ENCODE measurements at places on chromosomes 2 and 18.

GRCh38 chr2:112645310-112646101 is at the start of gene SLC20A1:
TSS of gene SLC20A1 (plus strand) at chr2:112645939. CDS start at chr2:112646829, 890 bp downstream.
- DNase-seq = peak; percentile 100

GRCh38 chr2:183209395-183210028 is 85.3 kb downstream of the NUP35 start:
- no peak for DNase-seq

- no peak for DNase-seq
Observed at GRCh38 chr2:226720948-226721347, 78.7 kb downstream of the IRS1 start.

GRCh38 chr2:26184121-26184520 is 11.2 kb downstream of the GAREM2 start:
- no peak for DNase-seq

DNA sequence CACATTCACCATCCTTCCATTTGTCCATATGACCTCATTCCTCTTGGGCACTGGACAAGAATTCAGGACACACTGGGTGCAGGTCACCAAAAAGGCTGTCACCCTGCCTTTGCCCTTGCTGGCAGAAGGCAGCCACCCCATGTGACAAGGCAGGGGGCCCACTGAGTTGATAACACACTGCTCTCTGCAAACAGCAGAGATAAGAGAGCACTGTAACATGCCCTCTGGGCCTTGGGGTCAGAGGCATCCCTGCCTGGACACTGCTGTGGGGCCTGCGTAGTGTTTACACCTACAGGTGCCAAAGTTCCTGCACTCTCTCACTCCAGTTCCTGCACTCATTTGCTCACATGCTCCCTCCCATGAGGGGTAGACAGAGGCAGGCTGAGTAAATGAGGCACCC is 344.7 kb upstream of the TCF4 start:
- no peak for DNase-seq

- DNase-seq = no peak
Observed at GRCh38 chr2:100236166-100236565, 86.1 kb downstream of the LONRF2 start.

DNA sequence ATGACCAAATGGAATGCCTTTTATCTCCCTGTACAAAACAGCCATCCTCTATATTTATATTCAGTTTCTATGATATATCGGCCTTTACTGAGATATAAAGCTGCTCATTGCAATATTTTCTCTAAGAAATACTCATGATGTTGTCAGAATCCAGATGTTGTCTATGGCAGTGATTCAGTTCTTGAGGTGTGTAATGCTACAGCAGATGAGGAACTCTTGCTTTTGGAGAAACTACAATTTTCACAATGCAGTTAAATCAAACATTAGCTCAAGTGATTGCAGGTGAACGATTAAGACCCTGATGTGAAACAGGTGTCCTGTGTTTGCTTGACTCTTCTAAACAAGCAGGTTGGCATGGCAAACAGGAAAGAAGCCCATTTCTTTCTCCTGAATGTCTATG is 256.2 kb upstream of the CDH20 start:
- no peak for DNase-seq

DNA sequence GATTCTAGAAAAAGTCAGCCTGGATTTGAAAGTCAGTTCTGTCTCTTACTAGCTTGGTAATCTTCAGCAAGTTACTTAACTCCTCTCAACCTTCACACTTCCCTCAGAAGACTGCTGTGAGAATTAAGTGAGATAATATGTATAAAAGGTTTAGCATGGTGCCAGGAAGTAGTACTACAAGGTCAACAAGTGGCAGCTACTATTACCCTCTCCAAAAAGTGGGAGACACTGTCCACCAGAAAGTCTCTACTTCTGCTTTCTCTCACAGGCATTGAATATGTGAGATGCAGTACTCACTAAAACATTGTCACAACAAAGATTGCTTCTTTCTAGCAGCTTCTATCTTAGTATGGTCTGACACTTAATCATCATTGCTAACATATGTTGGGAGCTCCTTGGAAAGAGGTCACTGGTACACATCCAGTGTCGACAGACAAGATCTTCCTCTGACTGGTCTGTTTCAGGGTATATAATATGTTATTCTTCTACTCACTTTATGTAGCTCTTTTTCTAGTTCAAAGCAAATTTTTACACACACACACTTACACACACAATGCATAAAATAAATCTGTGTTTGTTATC is 47.9 kb downstream of the DOCK10 start:
- no peak for DNase-seq

DNA sequence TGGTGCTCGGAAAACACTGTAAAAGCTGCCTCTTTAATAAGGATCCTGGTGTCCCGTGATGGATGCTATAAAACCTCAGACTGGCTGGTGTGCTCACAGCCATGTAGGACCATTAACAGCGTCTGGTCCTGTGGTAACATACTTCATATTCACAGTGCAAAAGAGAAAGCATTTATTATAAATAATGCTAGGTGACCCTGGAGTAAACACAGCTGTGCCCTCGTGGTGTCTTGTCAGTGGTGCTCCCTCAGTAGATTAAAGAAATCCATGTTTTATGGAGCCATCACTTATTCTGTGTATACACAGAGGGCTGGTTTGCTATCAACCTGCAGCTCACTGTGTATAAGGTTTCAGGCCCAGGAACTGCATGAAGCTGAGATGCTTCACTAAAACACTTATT is 106.9 kb downstream of the CDK15 start:
- DNase-seq = no peak

DNA sequence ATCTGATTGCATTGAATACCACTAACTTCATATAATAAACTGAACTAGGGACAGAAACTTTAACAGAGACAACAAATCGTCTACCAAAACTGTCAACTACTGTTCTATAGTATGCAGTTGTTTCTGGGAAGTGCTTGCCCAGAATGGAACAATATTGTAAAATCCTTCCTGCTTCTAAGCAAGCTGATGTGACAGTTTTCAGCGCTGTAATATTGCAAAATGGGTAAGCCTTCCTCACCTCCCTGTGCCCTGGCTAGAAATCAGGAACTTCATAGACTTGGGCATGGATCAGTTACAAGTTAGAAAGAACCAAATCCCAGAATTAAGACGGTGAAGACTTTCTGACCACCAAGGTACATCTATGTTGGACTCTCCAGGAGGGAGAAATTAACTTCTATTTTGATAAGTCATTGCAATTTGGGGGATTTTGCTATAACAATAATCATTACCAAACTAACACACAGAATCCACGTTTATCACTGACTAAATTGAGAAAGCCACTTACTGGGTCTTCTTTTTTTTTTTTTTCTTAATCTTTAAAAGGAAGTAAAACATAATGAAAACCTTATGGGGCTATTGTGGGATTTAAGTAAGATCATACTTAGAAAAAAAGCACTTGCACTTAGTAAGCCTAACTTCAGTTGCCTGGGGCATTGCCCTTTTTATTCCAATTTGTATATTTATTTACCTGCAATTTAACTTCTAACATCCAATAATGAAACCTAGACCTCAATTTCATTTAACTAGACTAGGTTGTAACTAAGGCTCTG is 261.5 kb downstream of the TRIB2 start:
- DNase-seq = no peak

DNA sequence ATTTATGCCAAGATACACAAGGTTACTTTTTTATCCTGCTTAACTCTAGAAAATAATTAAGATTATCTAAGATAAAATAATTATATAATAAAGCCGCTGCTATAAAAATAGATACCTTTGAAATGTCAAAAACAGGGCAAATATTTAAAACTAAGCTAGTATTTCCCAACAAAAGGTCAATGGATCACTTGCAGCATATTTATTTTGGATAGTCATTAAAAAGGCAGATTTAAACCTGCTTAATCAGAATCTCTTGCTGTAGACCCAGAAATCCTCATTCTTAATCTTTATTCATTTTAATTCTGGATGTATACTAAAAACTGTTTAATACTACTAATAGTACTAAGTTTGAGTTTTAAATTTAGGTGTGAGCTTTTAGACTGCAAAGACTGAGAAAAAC is 139.0 kb upstream of the CWC22 start:
- no peak for DNase-seq

GRCh38 chr2:134260713-134261112 is 6.8 kb downstream of the MGAT5 start:
- no peak for DNase-seq

DNA sequence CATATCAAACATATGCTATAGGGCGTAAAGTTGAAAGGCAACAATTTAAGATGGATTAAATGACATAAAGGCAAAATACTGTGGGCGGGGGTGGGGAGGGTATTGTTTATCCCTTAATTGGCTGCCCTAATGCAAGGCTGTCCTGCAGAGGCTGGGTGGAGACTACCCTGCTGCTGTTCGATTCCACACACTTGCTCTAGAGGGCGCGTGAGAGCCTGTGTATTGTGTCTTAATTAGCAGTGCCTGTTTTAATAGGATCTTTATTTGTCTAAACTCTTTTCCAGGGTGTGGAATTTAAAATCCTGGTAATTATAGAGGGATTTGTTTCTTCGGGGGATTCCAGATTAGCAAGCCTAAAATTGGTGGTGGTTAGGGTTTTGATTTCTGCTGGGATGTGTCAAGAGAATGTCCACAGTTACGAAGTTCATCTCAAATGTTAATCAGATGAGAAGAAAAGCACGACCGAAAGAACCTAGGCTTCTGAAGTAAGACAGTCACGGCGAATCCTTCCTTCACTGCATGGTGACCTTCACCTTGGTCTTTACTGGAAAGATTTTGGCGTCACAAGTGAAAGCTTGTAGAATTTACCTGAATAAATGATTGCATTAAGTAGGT is 103.5 kb upstream of the MAP3K20 start:
- no peak for DNase-seq

DNA sequence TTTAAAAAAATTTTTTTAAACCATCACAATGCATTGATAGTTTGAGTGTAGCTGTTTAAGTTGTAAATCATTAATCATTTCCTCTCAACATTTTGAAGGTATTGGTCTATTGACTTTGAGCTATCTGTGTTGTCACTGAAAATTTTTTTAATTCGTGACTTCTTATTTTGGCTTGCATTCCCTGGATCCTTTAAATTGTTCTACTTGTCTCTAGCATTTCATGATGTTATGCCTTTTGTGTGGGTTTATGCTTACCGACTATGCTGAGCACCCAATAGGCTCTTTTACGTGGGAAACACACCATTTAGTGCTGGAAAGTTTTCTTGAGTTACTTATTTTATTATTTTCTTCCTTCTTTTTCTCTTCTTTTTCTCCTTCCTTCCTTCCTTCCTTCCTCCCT is 31.2 kb upstream of the NXPH2 start:
- DNase-seq = no peak

DNA sequence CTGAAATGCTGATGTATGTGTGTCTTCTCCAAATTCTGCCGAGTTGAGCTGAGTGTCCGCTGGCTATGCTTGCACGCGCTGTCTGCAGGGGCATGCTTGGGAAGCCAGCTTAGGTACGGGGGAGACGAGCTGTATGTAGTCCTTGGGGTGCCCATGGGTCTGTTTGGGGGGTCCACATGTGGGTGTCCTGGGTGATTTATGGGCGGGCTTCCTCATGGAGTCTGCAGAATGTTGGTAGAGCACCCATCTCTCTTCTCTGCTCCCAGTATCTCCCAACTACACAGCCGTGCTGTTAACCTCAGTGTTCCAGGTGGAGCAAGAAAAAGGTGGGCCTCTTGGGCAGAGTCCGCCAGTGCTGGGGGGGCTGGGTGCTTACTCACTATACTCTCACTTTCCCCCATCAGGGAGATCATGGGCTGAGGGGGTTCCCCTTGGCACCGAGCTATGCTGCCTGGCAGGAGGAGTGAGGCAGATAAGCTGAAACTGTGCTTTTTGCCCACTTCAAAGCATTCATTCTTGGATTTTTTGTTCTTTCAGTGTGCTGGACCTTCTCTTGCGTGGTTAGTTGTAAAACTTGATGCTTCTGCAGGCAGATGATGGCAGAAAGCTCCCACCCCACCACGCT is 128.2 kb upstream of the ALKAL2 start:
- DNase-seq = no peak

GRCh38 chr2:164688896-164689419 is 67.7 kb upstream of the GRB14 start:
- DNase-seq = no peak

- DNase-seq = no peak
Observed at GRCh38 chr18:14978962-14979535, 231.1 kb downstream of the ANKRD30B start.

DNA sequence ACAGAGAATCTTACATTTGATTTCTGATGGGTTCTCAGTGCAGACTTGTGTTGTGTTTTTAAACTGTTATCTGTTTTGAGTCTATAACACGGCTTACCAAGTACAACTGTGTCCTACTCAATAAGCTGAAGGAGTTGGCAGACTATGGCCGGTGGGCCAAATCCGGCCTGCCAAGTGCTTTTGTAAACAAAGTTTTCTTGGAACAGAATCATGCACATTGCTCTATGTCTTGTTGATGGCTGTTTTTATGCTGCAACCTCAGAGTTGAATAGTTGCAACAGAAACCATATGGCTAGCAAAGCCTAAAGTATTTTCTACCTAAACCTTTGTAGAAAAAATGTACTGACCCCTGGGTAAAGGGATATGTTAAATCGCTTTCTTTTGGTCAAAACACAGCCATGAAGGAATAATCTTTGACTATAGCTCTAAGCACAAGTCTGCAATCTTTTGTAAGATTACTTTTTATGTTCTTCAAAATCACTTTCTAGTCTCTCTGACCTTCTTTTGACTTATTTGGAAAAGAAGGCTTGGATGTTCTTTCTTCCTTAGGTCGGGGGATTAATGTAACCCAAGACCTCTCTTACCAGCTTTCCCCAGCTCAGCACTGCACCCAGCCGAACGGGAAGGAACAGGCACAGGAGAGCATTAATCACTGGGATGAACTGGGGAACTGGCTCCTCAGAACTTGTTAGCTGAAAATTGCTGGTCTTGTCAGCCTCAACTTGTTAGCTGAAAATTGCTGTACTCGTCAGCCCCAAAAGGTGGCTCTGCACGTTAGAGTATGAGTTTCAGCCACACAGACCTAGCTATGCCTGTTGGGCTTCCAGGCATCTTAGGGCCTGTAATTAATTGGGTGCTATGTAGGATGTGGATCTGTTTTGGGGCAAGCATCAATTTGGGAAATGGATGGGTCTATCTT is 75.4 kb downstream of the CD8B2 start:
- no peak for DNase-seq

DNA sequence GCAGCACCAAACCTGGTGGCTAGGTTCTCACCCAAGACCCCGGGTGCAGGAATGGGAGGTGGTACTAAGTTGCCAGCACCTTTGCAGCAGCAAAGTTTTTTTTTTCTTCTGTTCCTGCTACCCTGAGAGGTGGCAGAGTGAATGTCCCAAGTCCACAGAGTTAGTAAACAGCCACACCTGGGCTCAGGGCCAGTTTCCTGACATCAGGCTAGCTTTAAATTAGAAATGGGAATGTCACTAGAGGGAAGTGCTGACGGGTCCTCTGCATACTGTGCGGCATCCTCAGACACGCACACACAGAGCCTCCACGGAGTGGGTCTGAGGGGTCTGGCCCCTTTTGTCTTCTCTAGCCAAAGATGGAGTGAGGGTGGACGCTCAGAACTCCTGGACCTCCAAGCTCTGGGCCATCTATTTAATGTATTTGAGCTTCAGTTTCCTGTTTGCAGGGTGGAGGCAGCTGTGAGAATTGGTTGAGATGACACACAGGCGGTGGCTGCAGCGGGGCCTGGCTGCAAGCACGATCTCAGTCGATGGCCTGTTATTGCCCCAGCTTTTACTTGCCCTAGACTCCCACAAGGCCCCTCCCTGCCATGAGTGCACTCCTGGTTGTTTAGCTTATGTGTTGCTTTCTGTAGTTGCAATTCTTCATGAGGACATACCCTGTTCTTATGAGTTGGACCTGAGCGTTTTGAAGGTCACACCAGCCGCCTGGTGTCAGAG is 751.4 kb upstream of the HS6ST1 start:
- no peak for DNase-seq

GRCh38 chr2:230947908-230948365 is 22.9 kb upstream of the GPR55 start:
- no peak for DNase-seq

- DNase-seq = no peak
Observed at GRCh38 chr2:229152674-229153073, 118.4 kb downstream of the PID1 start.

All from CD4-positive, alpha-beta memory T cell (primary cell).